NCI-H2029 treated with DMSO at 0.1 percent for 48 hours (cell line): ENCODE measurements at places on chromosomes 3 and 15.

GRCh38 chr3:97816811-97817210 is 5.0 kb upstream of the CRYBG3 start:
- DNase-seq = no peak

GRCh38 chr3:184361532-184361931 is at the start of the genes CLCN2 and POLR2H:
CLCN2 (minus strand) TSS chr3:184361605; CDS start chr3:184361479, 126 bp downstream.
POLR2H (plus strand) TSS chr3:184361710; CDS start chr3:184363493, 1,783 bp downstream.
- no peak for DNase-seq

GRCh38 chr3:20059929-20060328 is 19.7 kb downstream of the KAT2B start:
- DNase-seq = no peak

- no peak for DNase-seq
These were observed 55.6 kb upstream of the SKOR1 start for GRCh38 chr15:67769497-67770357.

DNA sequence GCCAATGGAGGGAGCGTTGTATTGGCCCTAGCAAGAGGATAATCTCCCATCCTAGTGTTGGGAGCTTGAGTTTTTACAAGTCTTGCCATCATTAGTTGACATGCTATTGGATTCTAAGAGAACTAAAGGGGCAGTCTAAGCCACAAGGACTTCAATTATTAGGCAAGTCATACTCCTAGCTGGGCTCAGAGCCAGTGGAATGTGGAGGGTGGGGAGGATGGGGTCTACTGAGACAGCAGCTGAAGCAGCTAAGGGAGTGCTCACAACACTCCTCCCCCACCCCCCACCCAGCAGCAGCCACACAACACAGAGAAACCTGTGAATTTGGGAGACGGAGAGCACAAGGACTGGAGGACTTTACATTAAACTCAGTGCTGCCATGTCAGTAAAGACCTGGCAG is 27.9 kb downstream of the FRG2C start:
- no peak for DNase-seq

GRCh38 chr3:175397372-175397771 is 538.2 kb downstream of the NAALADL2 start:
- no peak for DNase-seq

GRCh38 chr3:45166321-45166879 is 20.2 kb upstream of the CDCP1 start:
- DNase-seq = no peak

GRCh38 chr3:149582395-149582794 is 75.4 kb downstream of the WWTR1 start:
- DNase-seq = no peak

- no peak for DNase-seq
These were observed 158.6 kb downstream of the CNTN6 start for GRCh38 chr3:1251282-1252060.

GRCh38 chr3:55482496-55483195 is 4.5 kb downstream of the WNT5A start:
- no peak for DNase-seq

DNA sequence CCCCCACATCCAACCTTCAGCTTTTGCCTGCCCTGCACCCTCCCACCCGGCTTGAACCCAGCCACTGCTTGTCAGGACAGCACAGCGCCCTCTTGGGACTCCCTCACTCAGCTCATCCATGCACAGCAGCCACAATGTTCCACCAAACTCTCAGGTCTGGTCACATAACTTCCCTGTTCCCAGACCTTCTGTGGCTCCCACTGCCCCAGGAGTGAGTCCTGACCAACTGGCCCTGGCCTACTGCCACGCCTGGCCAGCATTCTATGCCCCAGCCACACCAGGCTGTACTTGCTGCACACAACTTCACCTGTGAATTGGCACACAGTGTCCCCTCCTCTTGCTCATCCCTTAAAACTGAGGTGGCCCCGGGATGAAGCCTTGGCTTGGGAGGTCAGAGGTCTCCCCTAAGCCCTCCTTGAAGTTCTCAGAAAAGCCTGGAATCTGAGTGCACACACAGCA is 21.0 kb downstream of the PLXNB1 start:
- no peak for DNase-seq

- DNase-seq = no peak
These were observed 6.5 kb downstream of the ALG3 start for GRCh38 chr3:184242297-184242685.

DNA sequence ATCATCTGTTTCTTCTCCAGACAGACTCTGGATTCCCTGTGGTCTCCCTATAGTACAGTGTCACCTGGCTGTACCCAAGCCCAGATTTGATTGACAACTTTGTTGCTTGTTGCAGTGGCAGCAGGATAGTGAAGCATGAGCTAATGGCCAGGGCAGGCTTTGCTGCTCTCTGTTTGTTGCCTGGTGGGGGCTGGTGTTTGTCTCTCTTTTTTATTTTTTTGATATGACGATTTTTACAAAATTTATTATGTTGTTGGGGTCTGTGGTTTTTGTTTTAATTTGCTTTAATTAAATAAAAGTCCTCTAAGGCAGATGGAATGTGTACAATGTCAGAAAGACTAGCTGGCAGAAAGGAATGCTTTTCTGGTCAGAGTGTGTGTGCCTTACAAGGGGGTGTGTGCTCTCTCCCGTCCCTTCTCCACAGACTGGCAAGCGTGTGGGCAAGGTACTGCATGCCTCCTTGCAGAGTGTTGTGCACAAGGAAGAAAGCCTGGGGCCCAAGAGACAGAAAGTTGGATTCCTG is 15.2 kb upstream of the CLEC3B start:
- DNase-seq = no peak

DNA sequence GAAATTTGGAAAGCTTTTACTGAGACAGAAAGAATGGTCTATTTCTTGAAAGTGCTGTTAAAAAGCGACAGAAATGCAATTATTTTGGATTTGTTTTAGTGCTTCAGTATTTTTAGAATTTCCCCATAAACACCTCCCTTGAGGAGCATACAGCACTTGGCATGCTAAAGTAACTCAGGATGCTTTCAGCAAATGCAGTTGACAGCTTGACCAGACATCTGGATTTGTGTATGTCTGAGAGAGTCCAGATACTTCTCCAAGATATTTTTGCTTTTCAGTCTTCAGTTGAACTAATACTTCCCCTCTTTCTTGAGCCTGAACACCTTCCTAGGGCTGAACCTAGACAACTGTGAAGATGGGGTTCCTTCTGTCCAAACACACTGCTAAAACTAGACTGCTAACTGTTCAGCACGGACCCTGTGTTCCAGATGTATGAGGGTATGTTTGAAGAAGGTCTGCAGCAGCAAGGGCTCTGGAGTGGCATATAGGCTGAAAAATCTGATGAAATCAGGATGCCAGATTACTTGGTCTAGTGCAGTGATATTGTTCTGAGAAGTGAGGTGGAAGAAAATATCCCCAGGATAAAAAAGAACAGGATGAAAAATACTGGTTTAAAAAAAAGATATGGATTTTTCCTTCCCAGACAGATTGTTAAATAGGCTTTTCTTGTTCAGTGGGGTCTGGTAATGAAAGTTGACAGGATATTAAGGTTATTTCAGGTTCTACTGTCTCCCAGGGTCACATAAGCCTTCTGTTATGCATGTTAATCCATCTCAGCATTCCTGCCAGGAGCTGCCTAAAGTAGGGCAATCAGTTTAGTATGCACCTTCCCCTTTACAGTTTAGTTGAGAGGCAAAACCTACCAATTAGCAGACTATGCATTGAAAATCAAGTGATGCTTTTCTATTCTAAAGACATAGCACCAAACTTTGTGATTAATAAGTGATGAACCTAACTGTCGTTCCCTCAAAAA is 516.9 kb upstream of the TBL1XR1 start:
- DNase-seq = no peak

DNA sequence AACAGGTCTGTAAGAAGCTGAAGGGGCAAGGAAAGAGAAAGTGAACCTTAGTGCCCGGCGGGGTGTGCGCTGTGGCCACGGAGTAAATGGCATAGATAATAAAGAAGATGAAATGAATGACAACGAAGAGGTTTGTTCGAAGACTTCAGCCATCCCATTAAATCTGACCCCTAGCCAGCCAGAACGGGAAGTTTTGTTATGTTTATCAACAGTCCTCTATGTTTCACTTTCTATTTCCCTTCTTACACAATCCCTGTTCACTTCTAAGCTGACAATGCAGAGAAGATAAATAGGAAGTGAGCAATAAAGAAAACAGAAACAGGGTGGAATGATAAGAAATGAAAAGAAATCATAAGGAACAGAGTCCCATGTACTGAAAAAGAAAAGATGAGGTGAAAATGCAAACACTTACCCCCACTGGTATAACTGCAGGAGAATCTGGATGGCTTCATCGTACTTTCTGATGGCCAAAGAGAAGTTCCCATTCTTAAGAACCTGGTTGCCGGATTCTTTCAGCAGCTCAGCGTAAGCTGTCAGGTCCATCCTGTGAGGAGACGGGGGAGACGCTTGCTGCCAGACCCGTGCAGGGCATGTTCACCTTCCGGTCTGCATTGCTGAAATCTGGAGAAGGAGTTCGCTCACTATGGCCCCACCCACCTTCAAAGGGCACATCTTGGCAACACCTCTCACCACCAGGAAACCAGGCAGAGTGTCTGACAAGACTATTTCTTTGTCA is 36.8 kb downstream of the TRANK1 start:
- peak; percentile 59 for DNase-seq

- DNase-seq = no peak
These were observed 43.3 kb downstream of the ADPGK start for GRCh38 chr15:72740219-72740618.

GRCh38 chr3:106160396-106160795 is 291.6 kb upstream of the CBLB start:
- no peak for DNase-seq

DNA sequence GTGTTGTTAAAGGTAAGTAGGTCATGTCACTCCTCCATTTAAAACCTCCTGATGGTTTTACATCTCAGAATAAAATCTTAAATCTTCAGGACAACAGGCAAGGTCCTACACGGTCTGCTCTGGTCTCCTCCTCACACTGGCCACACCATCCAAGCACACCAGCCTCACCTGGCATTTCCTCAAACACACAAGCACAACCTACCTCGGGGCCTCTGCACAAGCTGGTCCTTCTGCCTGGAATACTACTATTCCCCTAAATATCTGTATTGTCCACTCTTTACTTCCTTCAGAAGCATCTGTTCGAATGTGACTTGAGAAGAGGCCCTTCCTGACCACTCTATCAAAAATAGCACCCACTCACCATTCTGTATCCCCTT is 1.8 kb downstream of the GORASP1 start:
- DNase-seq = no peak

DNA sequence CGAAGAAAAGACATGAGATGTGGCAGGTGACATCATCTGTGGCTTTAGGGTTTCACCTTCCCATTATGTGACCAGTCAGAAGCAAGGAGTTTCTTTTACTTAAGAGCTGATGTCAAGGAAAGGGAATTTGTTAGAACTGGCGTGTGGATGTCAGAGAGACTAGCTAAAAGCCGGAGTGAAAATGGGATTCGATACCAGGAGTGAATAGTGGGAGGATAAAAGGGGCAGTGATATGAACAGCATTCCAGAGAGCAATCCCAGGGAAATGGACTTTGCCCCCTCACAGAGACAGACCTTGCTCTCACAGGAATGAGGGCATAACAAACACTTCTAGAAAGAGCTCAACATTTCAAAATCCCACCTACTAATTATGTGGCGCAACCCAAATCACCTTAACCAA is 5.9 kb upstream of the FMN1 start:
- DNase-seq = no peak

DNA sequence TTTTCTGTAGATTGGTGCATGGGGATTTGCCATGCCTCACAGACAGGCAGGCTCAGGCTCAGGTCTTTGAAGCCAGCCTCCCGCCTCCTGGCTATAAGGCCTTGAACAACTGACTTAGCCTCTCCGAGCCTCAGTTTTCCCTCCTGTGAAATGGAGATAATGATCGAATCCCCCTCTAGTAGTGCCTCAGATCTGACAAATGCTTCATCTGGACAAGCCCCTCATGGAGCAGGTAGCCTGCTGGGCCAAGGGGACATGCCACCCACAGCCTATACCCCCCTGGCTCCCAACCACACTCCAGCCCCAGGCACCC is 68.1 kb upstream of the LCTL start:
- no peak for DNase-seq

DNA sequence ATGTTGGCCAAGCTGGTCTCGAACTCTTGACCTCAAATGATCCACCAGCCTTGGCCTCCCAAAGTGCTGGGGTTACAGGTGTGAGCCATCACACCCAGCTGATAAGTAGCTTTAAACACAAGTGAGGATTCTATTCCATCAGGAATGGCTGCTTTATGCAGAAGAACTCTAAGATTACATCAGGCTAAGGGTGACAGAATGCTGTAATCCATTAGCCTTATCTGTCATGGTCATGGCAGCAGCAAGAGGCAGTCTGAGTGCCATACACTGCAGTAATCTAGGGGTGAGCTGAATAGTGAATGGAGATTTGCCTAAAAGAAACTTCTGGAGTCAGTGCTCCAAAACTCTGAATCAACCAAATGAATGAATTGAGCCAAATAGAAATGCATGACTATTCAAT is 39.6 kb downstream of the LIPC start:
- DNase-seq = no peak

DNA sequence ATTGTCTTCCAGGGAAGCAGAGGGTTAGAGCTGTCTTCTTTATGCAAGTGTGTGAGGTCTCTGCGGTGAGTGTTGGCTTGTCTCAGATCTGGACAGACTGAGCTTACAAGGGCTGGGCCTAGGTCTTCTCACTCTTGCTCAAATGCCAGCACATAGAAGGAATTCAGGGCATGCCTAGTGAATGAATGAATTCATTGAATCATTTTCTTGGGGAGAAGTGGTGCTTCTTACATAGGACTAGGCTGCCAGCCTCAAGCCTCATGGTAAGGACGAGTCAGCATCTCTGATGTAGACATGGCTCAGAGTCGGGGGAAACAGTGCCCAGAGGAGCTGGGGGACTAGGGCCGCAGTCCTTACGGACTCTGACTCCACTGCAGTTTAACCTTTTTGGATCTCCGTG is 17.2 kb downstream of the MKRN2 start:
- DNase-seq = no peak

DNA sequence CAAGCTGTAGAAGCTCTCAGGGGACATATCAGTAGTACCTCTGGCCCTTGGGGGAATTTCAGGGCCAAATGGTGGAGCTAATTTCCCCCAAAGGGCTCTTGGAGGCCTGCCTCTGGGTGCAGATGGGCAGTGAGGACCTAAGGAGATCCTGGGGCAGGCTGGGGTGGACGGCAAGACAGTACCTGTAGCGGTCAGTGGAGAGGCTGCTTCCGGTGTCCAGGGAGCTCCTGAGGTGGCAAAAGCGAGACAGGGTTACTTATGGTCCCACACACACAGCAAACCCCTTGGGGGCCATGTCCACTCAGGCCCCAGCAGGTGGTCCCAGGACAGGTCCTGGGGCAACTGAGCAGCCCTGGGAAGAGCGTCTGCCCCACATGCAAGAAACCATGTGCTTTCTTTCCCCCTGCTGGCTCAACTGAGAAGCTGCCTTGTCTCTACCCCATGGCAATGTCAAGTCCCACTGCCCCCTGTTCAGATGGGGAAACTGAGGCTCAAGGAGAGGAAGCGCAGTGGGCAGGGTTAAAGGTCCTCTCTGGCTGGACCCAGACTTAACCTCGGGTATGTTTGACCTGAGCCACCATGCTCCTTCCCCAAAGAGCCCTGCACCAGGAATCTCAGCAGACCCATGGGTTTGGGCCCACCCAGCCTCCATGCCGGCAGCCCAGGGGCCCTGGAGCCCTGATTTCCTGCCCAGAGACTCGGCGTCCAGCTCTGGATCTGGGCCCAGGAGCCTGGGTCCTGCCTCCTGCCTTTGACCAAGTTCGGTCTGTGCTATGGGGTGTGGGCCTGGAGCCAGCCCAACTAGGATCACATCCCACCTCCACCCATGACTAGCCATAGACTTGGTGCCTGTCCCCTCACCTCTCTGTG is 25.7 kb downstream of the IQSEC1 start:
- no peak for DNase-seq

GRCh38 chr3:189286916-189287315 is 115.1 kb downstream of the TPRG1 start:
- no peak for DNase-seq
